ENCODE measurements at places on chromosomes 12 and 14.

DNA sequence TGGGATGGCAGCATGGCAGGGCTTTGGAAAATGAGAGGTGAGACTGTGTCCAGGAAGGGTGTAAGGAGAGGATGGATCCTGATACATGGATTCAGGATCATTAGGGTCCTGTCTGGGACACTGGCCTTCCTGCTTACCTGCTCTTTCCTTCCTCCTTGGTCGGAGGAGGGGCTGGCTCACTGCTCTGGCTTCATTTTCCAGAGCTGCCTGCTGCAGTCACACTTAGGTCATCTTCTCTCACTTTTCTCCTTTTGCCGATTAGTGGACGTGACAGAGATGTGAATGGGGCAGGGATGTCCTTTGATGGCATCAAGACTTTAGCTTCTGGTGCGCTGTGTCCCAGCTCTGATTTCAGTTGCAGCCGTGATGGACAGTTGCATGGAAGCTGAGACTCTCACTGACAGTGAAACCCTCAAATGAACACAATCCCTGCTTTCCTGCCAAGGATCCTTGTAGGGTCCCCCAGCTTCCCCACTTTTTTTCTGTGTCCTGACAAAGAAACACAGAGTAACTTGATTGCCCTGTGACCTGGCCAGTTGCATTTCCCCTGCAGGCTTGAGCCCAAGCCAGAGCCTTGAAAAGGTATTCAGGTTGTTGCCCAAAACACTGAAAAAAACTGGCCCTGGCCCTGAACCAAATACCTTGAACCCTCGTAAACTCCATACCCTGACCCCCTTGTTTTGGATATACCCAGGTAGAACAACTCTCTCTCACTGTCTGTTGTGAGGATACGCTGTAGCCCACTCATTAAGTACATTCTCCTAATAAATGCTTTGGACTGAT lies 756 bp upstream of the CIDEB start:
- DNase-seq = no peak

GRCh38 chr12:32541754-32542374 lies 137.2 kb upstream of the DNM1L start:
- no peak for DNase-seq

DNA sequence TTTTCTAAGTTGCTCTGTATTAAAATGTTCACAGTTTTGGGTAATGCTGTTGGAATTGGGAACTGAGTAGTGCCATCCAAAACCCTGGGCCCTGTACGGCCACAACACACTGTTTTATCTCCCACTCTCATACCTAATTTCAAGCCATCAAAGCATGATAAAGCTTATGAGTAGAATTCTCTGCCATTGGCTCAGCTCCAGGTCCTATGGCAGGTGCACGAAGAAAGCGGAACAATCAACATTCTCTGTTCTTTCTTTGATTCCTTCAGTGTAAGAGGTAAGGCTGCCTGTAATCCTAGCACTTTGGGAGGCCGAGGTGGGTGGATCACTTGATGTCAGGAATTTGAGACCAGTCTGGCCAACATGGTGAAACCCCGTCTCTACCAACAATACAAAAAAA lies 394.9 kb downstream of the CCDC91 start:
- no peak for DNase-seq

GRCh38 chr14:56858422-56858821 lies 48.1 kb upstream of the OTX2 start:
- DNase-seq = no peak

- DNase-seq = no peak
Observed at GRCh38 chr12:3363608-3364007, 127.4 kb upstream of the PRMT8 start.

- DNase-seq = no peak
Observed at GRCh38 chr12:99746538-99746937, 99.0 kb downstream of the GARIN6 start.

DNA sequence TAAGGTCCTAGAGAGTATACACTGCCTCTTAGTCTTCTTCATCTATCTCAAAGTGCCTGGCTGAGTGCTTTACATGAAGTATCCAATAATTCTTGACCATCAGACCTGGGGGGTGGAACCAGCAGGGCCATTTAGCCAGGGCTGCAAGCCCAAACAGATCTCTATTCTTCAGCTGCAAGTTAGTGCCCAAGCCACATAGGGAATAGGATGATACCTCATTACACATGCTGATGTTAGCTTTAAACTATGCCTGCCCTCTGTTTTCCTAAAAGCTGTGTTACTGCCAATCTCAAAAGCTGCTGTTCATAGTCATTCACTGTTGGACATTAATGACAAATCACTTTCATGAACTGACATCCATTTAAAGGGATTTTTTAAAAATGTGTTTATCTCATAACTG lies 16.7 kb upstream of the IFNG start:
- no peak for DNase-seq

- DNase-seq = no peak
Observed at GRCh38 chr14:22530127-22530526, 58.9 kb downstream of the DAD1 start.

DNA sequence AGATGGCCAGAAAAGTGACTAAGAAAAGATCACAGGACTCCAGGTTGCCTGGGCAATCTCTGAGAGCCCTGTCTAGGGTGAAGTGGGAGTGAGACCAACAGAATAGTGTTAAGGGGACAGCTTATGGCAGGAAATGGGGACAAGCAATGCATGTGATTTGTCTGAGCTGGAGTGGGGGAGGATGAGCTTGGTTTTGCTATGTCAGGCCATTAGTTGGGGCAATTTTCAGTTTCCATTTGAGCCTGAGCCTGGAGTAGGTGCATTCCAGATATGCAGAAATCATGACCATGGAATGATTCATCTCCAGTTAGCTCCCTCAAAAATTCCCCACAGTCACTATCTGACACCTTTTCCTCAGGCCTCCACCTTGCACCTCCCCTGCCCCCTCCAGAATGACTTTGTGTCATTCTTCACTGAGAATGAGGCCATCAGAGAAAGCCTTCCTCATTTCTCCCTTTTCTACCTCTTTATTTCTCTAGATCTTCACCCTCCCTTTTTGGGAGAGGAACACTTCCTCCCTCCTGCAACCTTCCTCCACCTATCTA lies 150.9 kb upstream of the PLEKHG7 start:
- DNase-seq = peak; percentile 45

GRCh38 chr14:30620178-30620577 lies 1.9 kb upstream of the SCFD1 start:
- DNase-seq = no peak

- no peak for DNase-seq
Observed at GRCh38 chr14:34718750-34719304, 4.4 kb upstream of the CFL2 start.

DNA sequence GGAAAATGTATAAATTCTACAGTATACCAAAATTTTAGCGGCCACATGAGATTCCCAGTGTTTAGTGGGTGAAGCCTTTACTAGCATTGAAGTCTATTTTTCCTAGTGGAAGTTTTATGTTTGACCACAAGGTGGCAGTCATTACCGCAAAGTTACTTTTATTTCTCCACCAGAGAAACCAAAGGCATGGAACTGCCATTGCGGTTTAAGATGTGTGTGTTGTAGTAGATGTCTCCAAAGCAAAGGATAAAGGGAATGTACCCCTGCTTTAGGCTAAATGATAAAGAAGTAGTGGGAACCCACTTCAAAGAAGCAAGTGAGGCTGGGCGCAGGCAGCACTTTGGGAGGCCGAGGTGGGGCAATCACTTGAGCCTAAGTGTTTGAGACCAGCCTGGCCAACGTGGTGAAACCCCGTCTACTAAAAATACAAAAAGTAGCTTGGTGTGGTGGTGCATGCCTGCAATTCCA lies 140.5 kb downstream of the PRKCH start:
- DNase-seq = no peak

DNA sequence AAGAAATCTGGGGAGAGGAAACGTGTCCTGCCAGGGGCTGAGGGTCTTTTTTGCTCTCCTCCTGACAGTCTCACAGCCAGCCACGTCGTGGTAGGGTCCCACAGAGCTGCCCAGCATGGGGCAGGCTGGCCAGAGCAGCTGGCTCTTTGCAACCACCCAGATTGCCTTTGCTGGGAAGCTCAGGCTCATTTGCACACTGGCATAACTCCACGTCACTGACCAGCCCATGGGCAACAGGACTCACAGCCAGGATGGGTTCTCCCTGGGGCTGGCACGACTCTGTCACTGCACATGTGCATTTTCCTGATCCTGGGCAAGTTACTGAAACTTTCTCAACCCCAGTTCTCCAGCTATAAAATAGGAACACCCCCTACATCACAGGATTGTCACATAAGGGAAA lies 242.2 kb downstream of the DPF3 start:
- DNase-seq = no peak

DNA sequence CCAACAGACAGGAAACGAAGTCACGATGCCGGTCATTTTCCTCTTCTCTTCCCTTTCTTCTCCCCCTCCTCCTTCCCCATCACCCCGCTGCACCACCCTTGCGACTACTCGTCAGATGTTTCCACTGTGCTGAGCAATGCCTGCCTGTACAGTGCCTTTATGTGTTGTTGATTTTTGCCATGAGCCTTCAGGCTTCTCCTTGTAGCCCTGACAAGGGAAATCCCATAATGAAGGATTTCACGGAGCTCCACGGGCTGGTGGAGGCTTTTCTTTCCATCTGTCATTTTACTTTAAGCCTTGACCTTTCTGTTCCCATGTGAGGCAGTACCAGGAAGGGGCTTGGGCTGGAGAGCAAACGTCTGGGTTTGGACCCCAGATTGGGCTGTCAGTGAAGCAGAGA lies 28.7 kb upstream of the CCND2 start:
- DNase-seq = no peak

DNA sequence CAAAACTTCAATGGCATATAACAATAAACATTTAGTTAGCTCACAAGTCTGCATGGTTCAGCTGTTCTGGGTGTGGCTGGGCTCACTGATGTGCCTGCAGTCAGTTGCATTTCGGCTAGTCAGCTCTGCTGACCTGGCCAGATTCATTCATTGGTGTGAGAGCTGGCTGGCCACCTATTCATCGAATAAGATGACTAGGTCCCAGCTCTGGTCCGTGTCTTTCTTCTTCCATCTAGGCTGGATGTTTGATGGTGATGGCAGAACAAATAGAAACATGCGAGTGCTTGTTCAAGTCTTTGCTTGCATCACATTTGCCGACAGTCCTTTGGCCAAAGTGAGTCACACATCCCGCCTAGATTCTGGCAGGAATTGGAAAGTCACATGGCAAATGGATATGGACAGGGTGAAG lies 203.3 kb upstream of the CRY1 start:
- DNase-seq = no peak

GRCh38 chr14:68780358-68781160 lies 12.3 kb downstream of the ZFP36L1 start:
- no peak for DNase-seq

- DNase-seq = no peak
Observed at GRCh38 chr12:84911271-84912197, 1.1 kb downstream of the SLC6A15 start.

DNA sequence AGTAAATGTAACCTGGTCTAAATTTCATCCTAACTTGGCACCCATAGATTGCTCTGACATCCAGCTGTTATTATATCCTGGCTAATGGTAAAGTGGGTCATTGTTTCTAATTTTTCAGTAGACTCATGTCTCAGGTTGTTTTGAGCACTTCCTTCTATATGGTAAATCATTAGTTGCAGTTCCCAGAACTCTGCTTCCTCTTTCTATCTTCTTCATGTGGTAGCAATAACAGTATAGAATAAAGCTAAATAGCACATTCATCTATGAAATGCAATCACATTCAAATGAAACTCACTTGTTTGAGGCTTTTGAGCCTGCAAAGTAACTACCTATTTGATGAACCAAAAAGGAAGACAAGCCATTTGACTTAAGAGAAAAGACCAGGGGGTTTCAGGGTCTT lies 65.1 kb upstream of the GZMB start:
- DNase-seq = no peak

GRCh38 chr12:50589650-50590435 lies 85.1 kb downstream of the DIP2B start:
- no peak for DNase-seq

GRCh38 chr14:34000396-34000795 lies 49.5 kb upstream of the EGLN3 start:
- no peak for DNase-seq

GRCh38 chr12:101172316-101172715 lies 37.7 kb downstream of the SLC5A8 start:
- no peak for DNase-seq

DNA sequence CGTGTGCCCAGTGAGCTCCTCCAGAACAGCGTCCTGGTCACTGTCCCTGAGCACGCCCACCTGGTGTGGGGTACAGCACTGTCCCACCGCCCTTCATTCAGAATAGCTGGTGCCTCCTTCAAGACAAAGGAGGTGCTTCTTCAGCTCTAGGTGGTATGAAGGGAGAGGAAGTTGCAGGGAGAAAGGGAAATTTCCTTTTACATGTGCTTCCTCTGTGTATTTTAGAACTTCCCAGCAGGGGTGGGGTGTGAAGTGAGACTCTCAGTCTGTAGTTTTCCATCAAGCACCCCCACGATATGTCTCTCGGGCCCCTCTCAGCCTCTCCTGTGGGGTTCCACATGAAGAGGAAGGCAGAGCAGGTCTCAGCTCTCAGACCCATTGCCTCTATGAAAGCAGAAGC lies 1.2 kb upstream of the SLC6A12 start:
- no peak for DNase-seq

GRCh38 chr12:27589419-27589818 lies 65.4 kb downstream of the PPFIBP1 start:
- DNase-seq = no peak

DNA sequence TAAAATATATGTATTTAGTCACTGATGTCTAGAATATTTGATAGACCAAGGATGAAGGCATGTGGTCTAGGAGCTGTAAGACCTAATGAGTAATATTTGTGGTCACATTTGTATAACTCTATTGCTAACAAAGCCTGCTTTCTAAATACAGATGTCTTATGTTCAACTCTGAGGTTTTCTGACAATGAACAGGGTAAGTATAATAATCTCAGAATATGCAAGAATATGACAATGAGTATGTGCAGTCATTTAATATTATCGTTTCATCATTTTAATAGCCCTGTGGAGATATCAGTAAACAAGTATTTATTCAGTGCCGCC lies 389.6 kb downstream of the LRIG3 start:
- no peak for DNase-seq

DNA sequence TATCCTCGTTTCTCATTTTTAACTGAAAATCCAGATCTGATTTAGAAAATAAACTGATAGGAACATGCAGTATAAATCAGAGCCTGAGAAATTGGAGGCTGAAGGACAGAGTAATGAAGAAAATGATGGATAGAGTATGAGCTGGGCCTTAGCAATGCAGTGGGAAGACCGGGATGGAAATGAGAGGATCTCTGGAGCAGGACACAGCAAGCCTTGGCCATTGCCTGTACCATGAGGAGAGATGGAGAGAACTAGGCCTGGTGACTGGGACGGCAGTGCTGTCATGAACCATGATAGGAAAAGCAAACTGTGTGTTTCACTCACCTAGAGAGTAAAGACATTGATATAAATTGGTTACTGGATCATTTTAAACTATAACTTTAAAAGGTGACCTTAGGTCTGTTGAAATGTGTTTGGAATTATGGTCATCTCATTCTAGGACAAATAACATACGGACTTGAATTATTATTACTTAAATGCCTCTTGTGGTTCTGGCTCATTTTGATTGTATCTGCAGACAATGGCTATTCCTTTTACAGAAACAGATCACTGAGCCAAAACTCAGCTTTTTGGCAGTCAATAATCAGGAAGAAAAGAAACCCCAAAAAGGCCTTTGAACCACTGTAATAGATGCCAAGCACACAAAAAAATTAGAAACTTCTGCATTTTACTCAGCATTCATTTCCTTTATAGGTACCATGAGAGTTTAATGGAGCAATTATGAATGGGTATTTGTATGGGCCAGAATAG lies 251.9 kb upstream of the PRKD1 start:
- DNase-seq = no peak

- DNase-seq = no peak
Observed at GRCh38 chr12:124758266-124759220, 105.1 kb downstream of the SCARB1 start.

- no peak for DNase-seq
Observed at GRCh38 chr12:93015871-93016751, 87.0 kb upstream of the EEA1 start.
